ENCODE measurements at places on chromosomes 1 and 21.

DNA sequence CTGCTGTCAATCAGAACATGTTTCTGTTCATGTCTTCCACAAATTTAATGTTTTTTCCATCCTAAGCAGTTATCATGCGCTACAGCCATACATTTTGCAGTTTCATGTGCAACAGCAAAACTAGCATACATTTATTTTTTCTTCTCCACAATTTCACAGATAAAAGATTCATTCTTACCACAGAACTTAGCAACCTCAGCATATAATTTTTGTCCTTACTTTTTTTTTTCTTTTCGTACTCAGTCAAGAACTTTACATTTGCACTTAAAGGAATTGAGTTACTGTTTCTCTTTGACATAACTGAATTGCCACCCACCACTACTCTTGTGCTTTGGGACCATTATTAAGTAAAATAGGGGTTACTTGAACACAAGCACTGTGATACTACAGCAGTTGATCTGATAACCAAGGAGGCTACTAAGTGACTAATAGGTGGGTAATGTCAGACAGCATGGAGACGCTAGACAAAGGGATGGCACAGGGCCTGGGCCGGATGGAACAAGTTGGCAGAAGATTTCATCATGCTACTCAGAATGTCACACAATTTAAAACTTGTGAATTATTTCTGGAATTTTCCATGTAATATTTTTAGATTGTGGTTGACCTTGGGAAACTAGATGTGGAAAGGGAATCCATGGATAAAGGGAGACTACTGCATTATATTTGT is 50.2 kb upstream of the LHX8 start:
- DNase-seq, result no peak

GRCh38 chr1:180278596-180279395 is 48.7 kb downstream of the LHX4 start:
- no peak for DNase-seq

DNA sequence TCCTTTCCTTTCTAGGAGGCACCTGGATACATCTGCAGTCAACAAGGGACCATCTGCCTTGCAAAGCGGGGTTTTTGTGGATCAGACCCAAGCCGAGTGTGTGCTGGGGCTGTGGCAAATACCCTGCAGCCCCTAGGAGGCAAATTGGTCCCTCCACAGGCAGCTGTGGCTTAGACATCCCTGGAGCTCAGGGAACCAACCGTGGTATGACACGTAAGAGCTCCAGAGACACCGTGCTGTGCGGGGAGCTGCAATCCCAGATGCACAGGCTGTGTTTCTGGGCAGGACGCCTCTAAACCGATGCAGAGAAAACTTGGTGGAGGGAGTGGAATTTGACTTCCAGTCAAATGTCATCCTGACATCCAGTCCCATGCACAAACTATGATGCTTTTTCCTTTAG is 141.5 kb downstream of the KAZN start:
- no peak for DNase-seq

DNA sequence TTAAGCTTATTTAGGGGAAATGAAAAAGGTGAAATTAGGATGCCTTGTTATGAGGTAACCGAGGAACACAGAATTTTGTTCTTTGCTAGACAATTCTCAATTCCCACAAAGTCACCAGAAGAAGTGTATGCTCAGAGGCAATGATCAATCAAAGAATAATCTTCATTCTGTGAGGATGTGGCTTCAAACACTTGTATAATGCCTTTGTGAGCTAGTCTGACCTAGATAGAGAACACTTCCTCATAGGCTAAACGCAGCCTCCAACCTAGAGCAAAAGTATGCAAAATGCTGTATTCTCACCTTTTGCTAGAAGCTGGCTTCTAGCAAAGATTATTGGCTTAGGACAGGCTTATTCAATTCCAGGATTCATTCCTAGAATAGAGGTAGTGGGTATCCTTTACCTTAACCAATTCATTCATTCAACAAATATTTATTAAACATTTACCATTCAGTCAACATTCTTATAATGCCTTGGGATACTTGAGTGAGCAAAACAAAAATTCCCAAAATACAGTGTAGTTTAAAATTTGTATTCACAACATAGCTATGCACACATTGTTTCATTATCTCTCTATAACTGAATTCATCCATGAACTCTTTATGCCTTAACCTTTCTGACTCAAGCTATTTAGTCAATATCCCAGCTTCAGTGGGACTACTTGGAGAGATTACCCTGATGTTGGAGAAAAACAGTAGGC is 530.2 kb downstream of the PTPRC start:
- DNase-seq, result no peak

GRCh38 chr1:149993181-149993580 is 17.3 kb downstream of the OTUD7B start:
- no peak for DNase-seq

DNA sequence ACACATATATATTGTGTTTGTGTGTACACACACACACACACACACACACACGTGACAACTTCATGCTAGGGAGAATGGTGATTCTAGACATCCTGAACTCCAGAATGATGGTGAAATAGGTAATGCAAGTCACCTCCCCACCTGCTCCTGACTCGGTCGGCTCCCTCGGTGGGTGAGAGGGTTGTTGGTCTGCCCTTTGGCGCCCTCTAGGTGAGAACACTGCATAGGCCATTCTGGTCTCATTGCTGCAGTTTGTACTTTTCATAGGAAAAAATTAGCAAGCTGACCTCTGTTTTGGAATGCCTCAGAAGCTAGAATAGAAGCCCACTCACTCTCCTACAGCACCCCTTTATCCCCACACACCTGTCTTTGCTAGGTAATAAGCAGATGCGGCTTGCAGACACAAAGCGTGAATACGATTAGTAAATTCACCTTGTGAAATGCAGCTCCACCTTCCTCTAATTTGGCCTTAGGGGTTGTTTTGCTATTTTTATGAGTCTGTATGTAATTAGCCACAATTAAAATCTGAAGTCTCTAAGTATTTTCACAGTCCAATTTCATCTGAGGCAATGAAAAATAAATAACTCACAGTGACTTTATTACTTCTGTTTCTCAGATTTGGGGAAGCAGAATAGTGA is 130.0 kb upstream of the KCNJ15 start:
- DNase-seq, result no peak

DNA sequence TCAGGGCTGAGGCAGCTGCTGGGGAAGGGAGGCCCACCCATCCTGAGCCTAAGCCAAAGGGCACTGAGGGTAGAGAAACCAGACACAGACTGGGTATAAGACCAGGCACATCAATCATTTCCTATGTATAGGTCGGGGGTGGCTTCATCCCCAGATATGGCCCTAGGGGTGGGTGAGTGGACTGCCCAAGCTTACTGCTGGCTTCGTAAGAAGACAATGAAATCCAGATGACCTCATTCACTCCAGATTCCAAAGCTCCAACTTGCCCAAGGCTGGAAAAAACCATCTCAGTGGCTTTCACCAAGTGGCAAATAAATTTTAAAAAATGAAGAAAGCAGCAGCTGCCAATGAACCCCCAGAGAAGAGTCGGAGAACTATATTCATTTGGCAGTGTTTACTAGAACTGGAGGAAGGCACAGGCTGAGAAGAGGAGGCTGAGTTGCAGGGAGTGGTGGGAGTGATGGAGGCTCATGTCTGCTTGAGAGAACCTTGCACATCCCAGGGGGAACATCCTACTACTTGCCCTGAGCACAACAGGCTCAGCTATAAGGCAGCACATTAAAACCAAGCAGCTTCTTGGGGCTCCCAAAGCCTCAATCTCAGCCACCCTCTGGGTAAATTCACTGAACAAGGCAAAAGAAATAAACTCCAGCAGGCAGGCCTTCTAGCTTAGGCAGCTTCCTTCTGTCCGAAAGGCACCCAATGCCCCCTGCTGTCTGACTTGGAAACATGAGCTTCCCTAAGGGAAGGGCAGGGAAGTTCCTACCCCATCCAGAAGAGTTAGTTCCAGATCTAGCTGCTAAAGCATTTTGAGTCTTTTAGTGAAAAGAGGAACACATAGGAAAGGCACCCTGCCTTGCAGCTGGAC is 14.1 kb downstream of the PEA15 start:
- peak; percentile 55 for DNase-seq

GRCh38 chr1:164498792-164499191 is 60.2 kb upstream of the PBX1 start:
- DNase-seq, result no peak

DNA sequence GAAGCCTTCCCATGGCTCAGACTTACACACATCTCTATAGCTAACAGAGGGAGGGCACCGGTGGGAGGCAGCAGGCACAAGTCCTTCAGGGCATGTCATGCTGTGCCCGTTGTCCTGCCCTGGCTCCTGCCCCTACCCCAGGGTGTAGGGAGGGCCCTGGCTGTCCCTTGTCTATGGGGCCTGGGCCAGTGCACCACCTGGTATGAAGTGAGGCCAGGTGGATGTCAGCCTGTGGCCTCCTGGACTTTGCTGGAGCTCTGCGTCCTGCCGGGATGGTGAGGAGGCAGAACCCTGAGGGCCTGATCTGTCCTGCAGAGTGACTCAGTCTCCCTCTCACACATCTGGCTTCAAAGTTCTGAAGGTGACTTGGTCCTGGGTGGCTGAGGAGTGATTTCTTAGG is 47.3 kb upstream of the GPR37L1 start:
- DNase-seq, result no peak

GRCh38 chr1:2345297-2346075 is 45.9 kb downstream of the MORN1 start:
- no peak for DNase-seq

GRCh38 chr1:69295265-69295664 is 272.5 kb upstream of the LRRC7 start:
- no peak for DNase-seq

GRCh38 chr1:214451596-214451995 is 99.8 kb downstream of the PTPN14 start:
- no peak for DNase-seq

GRCh38 chr21:33241846-33242245 is 12.1 kb downstream of the IFNAR2 start:
- no peak for DNase-seq

DNA sequence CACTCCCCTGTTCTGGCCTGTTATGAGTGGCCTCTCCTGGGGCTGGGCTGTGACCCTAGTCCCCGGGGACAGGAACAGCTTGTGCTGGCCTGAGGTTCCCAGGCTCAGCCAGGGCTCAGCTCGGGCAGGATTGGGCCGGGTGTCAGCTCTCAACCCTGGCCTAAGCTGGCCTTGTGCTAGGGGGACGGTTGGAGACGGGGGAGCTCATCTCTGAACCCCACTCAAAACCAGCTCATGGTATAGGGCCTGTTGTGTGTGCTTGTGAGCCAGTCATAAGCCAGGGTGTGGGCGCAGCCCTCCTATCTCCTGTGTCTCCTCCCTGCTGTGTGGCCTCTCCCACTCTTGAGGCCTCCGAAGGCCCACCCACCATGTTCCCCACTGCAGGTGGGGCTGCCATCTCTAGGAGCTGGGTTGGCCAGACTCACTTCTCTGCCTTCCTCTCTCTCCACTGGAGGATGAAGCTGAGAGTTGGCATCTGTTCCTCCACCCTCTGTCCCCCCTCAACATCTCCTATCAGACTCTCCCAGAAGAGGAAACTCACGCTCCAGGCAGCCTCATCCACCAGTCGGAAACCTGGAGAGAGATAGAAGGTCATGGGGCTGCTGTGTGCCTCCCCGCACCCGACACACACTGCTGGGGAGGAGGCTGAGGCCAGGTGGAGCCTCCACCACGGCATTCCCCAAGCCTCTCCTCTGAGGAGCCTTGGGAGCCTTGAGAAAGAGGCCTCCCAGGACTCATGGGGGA is 1.4 kb downstream of the PEAR1 start:
- DNase-seq, result no peak

DNA sequence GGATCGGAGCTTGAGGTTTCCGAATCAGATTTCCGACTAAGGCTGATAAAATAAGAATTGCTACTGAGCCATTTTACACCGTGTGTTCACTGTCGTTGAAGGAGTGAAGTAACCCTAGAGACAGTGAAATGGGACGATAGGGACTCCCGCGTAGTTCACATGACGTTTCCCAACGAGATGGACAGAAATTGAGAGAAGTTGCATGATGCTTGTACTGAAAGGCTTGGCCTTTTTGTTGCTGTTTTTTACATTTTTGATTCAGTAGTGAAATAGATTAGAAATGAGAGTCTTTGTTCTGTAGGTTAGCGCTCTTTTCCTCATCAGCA is 1.2 kb downstream of the KHDRBS1 start:
- no peak for DNase-seq

GRCh38 chr1:25907601-25908000 is 1.4 kb upstream of the STMN1 start:
- no peak for DNase-seq

DNA sequence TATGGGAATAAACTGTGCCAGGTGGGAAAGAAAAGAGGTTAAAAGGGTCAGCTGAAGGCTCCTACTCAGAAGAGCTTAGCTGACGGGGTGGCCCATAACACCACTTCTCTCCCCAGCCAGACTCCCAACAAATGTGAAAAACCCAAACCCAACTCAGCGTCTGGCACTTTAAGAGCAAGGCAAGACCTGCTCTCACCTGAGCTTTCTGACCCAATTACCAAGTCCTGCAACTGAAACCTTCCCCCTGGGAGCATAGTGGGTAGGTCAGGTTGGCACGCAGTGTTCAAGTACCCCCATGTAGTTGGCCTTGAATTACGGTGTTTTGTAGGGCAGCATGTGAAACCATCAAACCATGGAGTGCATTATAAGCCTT is 3.2 kb downstream of the IRF6 start:
- DNase-seq, result no peak

GRCh38 chr1:175252561-175252960 is 60.0 kb upstream of the KIAA0040 start:
- no peak for DNase-seq

GRCh38 chr1:244319283-244320132 is 132.2 kb downstream of the ADSS2 start:
- DNase-seq, result no peak

GRCh38 chr1:91689641-91690481 is 189.2 kb downstream of the CDC7 start:
- no peak for DNase-seq

- peak; percentile 28 for DNase-seq
Measured at GRCh38 chr1:155196103-155196892, 11.4 kb downstream of the THBS3 start.

GRCh38 chr1:115293899-115294298 is 44.1 kb downstream of the NGF start:
- DNase-seq, result no peak

GRCh38 chr1:94708299-94708685 is 111.9 kb upstream of the SLC44A3 start:
- DNase-seq, result no peak

GRCh38 chr1:161958425-161958824 is 65.2 kb downstream of the OLFML2B start:
- DNase-seq, result no peak

DNA sequence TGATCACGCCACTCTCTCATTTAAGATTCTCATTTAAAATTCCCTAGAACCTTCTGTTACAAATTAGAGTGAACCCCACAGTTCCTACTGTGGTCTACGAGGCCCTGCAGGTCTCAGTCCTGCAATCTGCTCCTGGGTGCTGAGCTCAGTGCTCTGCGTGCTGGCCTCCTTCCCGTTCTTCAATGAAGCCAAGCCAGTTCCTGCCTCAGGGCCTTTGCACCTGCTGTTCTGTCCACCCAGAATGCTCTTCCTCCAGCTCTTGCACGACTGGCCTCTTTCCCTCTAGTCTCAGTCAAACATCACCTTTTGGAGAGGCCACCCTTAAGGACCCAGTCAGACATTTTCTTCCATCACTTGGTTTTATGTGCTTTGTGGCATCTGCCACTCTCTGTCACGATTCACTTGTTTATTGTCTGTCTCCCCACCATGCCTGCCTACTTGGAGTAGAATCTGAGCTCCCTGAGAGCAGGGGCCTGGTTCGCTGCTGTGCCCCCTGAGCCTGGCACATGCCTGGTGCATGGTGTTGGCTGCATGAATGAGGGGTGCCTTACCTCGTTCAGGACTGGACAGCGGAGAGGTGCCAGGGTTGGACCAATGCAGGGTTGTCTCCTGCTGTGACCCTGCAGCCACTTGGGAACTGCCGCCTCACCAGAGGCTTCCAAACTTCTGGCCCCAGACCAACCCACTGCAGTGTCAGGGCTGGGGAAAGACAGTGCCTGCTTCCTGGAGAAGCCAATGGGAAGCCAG is 9.7 kb upstream of the H6PD start:
- DNase-seq, result no peak

Measured in C1 segment of cervical spinal cord (tissue), 14 donors.